ENCODE measurements at places on chromosomes 3 and 15.
A peak's percentile ranks its signal among the peaks of the same experiment; 100 is the strongest.

DNA sequence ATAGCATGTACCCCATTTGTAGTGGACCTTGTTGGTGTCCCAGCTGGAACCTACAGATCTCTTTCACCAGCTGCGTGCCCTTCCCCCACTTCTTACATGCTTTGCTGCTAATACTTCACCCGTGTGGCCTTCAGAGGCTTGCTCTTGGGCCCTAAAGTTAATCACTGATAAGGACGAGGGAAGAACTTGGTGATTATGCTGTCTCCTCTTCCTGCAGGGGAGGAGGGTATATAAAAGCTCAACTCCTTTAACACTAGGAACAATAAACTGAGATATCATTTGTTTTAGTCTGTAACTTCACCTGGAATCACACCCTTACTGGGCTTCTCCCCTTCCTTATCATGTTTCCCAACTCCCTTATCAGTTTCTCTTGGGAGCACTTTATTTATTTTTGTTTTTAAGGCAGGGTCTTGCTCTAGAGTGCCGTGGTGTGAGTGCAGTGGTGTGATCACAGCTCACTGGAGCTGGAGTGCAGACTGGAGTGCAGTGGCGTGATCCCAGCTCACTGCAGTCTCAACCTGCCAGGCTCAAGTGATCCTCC lies 43.2 kb upstream of the PIK3R4 start:
- DNase-seq: no peak
- H3K27ac ChIP-seq: no peak overlapping the region
- no peaks in the 10 kb centered on the region for H3K36me3 ChIP-seq
- no peak overlapping the region for H3K4me3 ChIP-seq
- H3K27me3 ChIP-seq: no peaks in the 10 kb centered on the region

DNA sequence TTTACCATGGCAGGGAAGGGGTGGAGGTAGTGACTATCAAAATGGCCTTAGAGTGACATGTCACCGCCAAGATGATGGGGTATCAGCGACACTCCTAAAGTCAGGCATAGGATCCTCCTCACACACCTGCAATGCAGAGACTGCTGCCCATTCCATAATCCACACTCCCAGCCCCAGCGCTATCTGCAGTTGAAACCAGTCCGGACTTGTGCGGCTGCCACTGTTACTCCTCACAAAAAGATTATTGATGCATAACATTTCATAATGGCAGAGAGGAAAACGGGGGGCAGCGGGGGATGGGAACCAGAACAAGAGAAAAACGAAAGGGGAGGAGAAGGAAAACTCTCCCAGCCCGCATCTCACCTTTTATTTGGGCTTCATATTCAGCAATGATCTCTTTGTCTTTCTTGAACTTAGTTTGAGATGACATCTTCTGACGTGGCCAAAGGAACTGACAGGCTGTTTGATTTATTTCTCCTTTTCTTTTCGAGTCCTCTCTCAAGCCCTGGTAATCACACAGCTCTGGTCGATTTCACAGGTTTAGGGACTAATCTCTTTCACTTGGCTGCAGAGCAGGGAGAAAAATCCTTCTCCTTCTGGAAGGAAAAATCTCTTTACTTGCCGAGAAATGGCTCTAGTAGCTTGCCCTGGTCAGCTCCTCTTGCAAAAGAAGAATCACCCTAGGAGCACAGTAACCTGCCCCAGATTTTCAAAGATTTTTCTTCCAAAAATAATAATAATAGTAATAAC lies 749 bp downstream of the SRGAP3 start:
- peaks cover 14% of the 10 kb centered on the region for H3K4me1 ChIP-seq
- no peak overlapping the region for H3K27ac ChIP-seq
- DNase-seq: no peak
- no peaks in the 10 kb centered on the region for H3K36me3 ChIP-seq

GRCh38 chr3:2677501-2677900 lies 432.7 kb downstream of the IL5RA start:
- DNase-seq: no peak
- no peak overlapping the region for H3K27ac ChIP-seq
- H3K27me3 ChIP-seq: no peaks in the 10 kb centered on the region
- no peaks in the 10 kb centered on the region for H3K36me3 ChIP-seq
- no peak overlapping the region for H3K4me3 ChIP-seq
- H3K4me1 ChIP-seq: no peaks in the 10 kb centered on the region

DNA sequence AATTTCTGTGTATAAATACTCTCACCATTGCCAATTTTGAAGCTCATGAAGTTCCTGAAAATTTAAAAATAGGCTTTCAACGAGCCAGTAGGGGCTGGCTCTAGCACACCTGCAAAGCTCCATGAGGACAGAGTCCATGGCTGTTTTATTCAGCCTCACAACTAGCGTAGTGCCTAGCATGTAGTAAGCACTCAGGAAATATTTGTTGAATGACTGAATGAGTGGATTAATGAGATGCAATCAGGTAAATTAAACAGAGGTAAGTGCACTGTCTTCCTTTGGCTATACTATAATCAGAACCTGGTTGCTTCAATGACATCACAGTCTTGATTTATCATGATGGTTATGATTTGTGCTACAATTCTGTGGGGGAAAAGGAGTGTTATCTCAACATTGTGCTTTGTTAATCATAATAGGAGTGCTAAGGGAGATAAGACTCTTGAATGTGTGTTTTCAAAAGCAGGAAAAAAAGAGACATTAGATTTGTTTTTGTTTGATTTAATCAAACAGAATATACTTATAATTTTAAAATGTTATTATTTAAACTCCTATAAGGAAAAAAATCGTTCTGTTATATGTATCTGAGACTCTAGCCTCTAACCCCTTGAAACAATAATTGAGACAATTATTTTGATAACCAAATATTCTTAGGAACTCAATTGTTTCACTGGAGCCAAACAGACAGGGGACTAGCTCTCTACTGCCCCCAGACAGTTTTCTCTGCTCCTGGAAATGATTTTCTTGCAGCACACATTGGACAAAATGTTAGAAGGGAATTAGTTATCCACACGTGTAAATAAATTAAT lies 171.7 kb upstream of the ATP11B start:
- H3K4me3 ChIP-seq: no peak overlapping the region
- H3K27ac ChIP-seq: no peak overlapping the region
- no peaks in the 10 kb centered on the region for H3K27me3 ChIP-seq

GRCh38 chr3:129992781-129993180 lies 18.3 kb downstream of the TRH start:
- no peaks in the 10 kb centered on the region for H3K27me3 ChIP-seq
- H3K36me3 ChIP-seq: no peaks in the 10 kb centered on the region
- H3K4me1 ChIP-seq: no peaks in the 10 kb centered on the region
- H3K27ac ChIP-seq: no peak overlapping the region
- no peak for DNase-seq

DNA sequence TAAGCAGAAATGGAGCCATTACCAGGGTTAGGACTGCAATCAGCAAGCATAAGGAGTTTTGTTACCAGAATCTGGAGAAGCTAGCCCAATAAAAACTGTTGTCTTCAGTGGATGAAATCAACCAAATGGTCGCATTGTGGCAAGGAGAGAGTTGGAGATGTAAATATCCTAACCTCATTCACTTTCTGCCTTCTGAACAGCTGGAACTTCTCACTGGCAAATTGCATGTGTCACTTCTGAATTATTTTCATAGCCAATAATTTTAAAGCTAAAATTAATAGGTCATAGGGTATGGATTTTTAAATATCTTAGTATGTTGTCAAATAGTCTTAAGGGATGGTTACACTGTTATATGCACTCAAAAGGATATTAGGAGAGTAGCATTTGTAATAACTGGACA lies 121.6 kb downstream of the SUCNR1 start:
- H3K4me3 ChIP-seq: no peak overlapping the region
- no peaks in the 10 kb centered on the region for H3K36me3 ChIP-seq
- no peaks in the 10 kb centered on the region for H3K27me3 ChIP-seq
- H3K4me1 ChIP-seq: no peaks in the 10 kb centered on the region

GRCh38 chr3:56591262-56591661 lies 34.3 kb downstream of the CCDC66 start:
- H3K36me3 ChIP-seq: peaks cover 30% of the 10 kb centered on the region
- no peak overlapping the region for H3K27ac ChIP-seq
- no peaks in the 10 kb centered on the region for H3K27me3 ChIP-seq
- no peak for DNase-seq

DNA sequence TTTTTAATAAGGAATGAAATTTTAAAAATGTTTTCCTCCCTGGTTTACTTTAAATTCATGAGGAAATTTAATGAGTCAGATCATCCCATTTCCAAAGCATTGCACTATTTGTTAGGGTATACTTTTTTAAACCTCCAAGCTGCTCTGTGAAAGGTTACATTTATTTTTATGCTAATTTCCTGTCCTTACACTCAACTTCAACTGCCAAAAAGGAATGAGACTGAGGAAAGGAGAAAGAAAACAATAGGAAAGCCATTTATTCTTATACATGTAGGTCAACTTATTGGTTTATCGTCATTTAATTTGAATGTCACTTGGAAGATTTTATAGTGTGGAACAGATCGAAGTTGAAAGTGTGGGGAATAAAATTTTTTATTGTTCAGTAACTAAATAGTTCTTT lies 104.1 kb downstream of the ALCAM start:
- no peaks in the 10 kb centered on the region for H3K4me1 ChIP-seq
- no peak overlapping the region for H3K4me3 ChIP-seq
- H3K36me3 ChIP-seq: no peaks in the 10 kb centered on the region
- no peak for DNase-seq
- H3K27me3 ChIP-seq: no peaks in the 10 kb centered on the region
- no peak overlapping the region for H3K27ac ChIP-seq

- no peak for DNase-seq
- H3K4me3 ChIP-seq: no peak overlapping the region
- H3K36me3 ChIP-seq: peaks cover 26% of the 10 kb centered on the region
Observed at GRCh38 chr15:44550256-44550655, 13.3 kb downstream of the EIF3J start.

- H3K27me3 ChIP-seq: no peaks in the 10 kb centered on the region
- H3K27ac ChIP-seq: no peak overlapping the region
- peaks cover 7% of the 10 kb centered on the region for H3K4me1 ChIP-seq
- H3K4me3 ChIP-seq: no peak overlapping the region
Observed at GRCh38 chr3:129345971-129346370, 67.3 kb downstream of the HMCES start.

- H3K36me3 ChIP-seq: peaks cover 74% of the 10 kb centered on the region
- peaks cover 17% of the 10 kb centered on the region for H3K4me1 ChIP-seq
- H3K4me3 ChIP-seq: no peak overlapping the region
- H3K27ac ChIP-seq: no peak overlapping the region
- H3K27me3 ChIP-seq: no peaks in the 10 kb centered on the region
- no peak for DNase-seq
Observed at GRCh38 chr3:129254536-129255230, 5.3 kb downstream of the COPG1 start.

DNA sequence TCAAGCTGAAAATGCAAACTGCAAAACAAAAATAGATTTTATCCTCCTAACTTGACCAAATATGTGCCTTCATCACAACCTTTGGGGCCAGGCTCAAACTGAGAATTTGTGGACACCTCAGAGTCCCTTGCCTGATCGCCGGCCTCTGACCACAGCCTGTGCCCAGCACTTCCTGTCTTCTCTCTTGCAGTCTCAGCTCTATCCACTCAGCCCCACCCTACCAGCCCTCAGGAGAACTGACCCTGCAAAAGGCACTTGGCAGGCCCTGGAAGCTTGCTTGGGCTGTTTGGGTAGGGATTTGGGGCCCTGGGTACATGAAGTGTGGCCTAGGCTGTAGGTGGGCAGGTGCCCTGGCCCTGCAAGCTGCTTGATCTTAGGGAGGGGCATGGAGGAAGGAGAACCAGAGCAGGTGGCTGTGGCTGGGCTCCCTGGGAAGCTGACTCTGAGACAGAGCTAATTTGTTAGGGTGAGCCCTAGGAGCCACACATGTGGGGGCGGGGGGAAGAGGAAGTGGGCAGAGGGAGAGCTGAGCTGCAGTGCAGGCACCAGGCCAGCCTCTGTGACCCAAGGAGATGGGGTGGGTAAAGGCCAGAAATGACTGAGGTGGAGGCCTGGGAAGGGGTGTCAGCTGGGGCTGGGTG lies 8.6 kb downstream of the CLEC3B start:
- peak overlapping the region; percentile 45 for H3K27ac ChIP-seq
- peak; percentile 55 for DNase-seq
- no peak overlapping the region for H3K4me3 ChIP-seq

DNA sequence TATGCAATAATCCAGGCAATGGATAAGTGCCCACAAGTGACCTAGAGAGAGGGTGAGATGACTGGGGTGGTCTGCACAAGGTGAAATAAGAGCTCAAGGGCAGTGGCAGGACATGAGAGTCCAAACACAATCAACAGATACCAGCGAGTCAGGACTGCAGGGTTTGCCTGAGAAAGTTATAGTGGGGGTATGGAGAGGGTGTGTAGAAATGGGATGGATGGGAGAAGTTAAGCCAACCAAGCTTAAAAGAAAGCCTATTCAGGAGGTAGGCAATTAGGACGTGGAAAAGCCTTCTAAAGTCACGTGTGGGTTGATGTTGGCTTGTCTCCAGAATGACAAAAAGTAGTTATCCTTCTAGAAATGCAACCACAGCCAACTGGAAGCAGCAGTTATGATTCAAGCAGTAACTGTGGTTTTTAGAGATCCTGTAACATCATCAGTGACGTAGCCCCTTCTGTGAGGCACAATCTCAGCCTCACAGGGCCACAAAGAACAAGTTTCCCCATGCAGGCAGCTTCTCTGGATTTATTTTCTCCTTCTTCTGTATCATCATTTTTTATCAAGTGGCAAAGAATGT lies 56.1 kb downstream of the FAM174B start:
- no peak for DNase-seq
- H3K4me1 ChIP-seq: no peaks in the 10 kb centered on the region
- no peaks in the 10 kb centered on the region for H3K27me3 ChIP-seq
- H3K27ac ChIP-seq: no peak overlapping the region
- H3K36me3 ChIP-seq: no peaks in the 10 kb centered on the region

GRCh38 chr3:138862924-138863775 lies 28.4 kb upstream of the PIK3CB start:
- no peaks in the 10 kb centered on the region for H3K36me3 ChIP-seq
- no peaks in the 10 kb centered on the region for H3K27me3 ChIP-seq
- H3K27ac ChIP-seq: no peak overlapping the region
- peaks cover 3% of the 10 kb centered on the region for H3K4me1 ChIP-seq
- DNase-seq: no peak
- H3K4me3 ChIP-seq: no peak overlapping the region

GRCh38 chr3:153840487-153840886 lies 280.7 kb upstream of the ARHGEF26 start:
- no peak overlapping the region for H3K4me3 ChIP-seq
- DNase-seq: no peak
- no peaks in the 10 kb centered on the region for H3K4me1 ChIP-seq
- no peaks in the 10 kb centered on the region for H3K27me3 ChIP-seq
- H3K36me3 ChIP-seq: no peaks in the 10 kb centered on the region
- no peak overlapping the region for H3K27ac ChIP-seq

GRCh38 chr15:48315041-48315440 lies 16.2 kb upstream of the DUT start:
- H3K4me1 ChIP-seq: no peaks in the 10 kb centered on the region
- no peak overlapping the region for H3K27ac ChIP-seq
- no peaks in the 10 kb centered on the region for H3K36me3 ChIP-seq
- DNase-seq: no peak

Measured in ascending aorta (tissue), 2 donors.